ENCODE measurements at places on chromosomes 2 and 18. TPM values are rescaled to one million over a fixed set of nuclear protein-coding genes. Genes with fewer than 3 reads are reported as not detected.

- peak; percentile 41 for DNase-seq
- peaks cover 22% of the 10 kb centered on the region for H3K4me1 ChIP-seq
- no peak overlapping the region for H3K4me3 ChIP-seq
- H3K36me3 ChIP-seq = peaks cover 54% of the 10 kb centered on the region
- no peak overlapping the region for H3K27ac ChIP-seq
- H3K27me3 ChIP-seq = no peaks in the 10 kb centered on the region
Observed at GRCh38 chr2:240572141-240573031, 4.1 kb downstream of the RNPEPL1 start.

DNA sequence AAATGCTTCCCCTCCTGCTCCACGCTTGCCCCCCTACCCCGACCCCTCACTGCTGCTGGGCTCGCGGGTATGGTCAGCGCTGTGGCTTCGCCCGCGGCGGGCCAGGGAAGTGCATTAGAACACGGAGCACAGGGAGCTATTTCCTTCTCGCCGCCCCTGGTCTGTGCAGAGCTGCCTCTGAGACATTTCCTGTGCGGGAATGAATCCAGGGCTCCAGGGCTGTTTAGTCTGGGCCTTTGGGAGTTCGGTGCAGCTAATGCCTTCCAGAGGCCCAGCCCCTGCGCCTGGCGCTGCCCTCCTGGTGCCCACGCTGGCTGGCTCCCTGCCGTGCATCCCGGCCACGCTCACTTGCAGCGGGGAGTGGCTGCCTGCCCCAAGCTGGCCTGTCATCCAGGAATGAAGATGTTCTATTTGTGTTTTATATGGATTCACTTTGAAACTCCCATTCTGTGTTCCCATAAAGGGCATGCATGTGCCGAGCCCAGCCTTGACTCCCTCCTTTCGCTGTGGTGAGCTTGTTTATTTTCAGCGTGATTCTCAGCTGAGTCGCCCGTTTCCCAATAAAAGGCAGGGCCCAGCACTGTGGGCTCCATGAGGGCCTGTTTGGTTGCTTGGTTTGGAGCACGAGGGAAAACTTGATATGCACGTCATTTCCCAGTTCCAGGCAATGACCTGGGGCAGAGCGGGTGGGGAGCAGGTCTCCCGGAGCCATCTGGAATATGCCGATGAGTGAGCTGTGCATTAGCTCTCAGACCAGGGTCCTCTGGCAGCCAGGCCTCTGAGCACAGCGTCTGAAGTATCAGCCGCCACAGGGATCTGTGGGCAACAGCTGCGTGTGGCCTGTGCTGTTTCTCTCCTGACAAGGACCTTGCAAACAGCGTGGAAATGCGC, 42.7 kb downstream of the SH3RF3 start:
- H3K4me1 ChIP-seq = peaks cover 55% of the 10 kb centered on the region
- no peaks in the 10 kb centered on the region for H3K36me3 ChIP-seq
- peak overlapping the region; percentile 80 for H3K27ac ChIP-seq
- H3K27me3 ChIP-seq = no peaks in the 10 kb centered on the region

DNA sequence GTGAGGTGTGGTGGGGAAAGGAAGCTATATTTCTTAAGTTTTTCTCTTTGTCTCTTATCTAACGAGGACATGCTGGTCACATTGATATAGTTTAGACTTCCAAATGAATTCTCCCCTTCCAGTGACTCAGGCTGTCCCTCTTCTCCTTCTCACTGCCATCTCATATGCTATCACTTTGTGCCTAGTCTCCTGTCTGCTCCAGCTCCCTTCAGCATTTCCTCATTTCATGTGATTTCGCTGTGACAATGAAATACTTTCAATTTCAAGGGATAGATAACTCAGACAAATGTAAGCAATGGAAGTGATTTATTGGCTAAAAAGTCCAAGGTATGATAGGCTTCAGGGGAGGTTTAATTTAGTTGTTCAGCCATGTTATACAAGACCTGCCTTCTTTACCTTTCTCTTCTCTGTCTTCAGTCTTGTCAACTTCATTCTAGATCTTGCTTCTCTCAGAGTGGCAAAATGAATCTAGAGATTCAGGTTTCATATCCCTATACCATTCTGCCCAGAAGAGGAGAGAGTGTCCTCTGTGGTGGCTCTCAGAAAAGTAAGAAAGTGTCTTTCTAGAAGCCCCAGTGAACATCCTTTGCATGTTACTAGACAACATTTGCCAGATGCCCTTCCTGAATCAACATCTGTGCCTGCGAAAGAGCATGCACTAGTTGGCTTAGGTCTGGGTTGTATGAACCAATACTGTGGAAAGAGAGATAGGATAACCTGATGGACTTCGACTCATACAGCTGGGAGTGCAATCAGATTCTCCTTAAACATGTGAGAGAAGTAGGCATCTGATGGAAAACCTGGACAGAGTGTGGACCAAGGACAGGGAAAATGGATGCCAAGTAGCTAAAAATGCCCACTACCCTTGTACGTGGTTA, 29.9 kb upstream of the GPR155 start:
- no peak overlapping the region for H3K27ac ChIP-seq
- H3K27me3 ChIP-seq = no peaks in the 10 kb centered on the region
- DNase-seq = no peak
- H3K4me1 ChIP-seq = no peaks in the 10 kb centered on the region
- H3K36me3 ChIP-seq = no peaks in the 10 kb centered on the region

DNA sequence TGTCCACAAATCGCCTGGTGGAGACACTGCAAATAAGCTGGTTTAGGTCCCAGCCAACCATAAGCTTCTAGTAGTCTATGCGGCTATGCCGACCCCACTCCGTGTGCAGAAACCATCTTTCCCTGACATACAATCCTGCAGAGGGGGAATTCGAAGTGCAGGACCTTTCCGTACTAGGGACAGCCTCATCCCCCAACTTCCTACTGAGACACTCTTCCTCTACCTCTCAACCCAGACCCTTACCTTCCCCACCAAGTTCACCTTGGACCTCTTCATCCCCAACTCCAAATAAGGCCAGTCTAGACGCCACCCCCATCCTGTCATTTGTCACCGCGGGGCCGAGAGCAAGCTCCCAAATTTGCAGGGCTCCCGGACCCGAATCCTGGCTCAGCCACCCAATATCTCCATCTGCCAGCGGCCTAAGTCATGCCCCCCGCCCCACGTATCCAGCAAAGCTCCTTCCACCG, 496 bp downstream of the SUCLG1 start:
- H3K27ac ChIP-seq = peak overlapping the region; percentile 92
- H3K36me3 ChIP-seq = no peaks in the 10 kb centered on the region
- H3K27me3 ChIP-seq = no peaks in the 10 kb centered on the region
- DNase-seq = no peak
- peaks cover 36% of the 10 kb centered on the region for H3K4me1 ChIP-seq

GRCh38 chr2:84748341-84748740, 132.5 kb downstream of the TRABD2A start:
- H3K27ac ChIP-seq = no peak overlapping the region
- no peak for DNase-seq
- no peaks in the 10 kb centered on the region for H3K36me3 ChIP-seq
- no peak overlapping the region for H3K4me3 ChIP-seq
- H3K27me3 ChIP-seq = no peaks in the 10 kb centered on the region

Gene DPYSL5
- total RNA-seq = not detected

DNA sequence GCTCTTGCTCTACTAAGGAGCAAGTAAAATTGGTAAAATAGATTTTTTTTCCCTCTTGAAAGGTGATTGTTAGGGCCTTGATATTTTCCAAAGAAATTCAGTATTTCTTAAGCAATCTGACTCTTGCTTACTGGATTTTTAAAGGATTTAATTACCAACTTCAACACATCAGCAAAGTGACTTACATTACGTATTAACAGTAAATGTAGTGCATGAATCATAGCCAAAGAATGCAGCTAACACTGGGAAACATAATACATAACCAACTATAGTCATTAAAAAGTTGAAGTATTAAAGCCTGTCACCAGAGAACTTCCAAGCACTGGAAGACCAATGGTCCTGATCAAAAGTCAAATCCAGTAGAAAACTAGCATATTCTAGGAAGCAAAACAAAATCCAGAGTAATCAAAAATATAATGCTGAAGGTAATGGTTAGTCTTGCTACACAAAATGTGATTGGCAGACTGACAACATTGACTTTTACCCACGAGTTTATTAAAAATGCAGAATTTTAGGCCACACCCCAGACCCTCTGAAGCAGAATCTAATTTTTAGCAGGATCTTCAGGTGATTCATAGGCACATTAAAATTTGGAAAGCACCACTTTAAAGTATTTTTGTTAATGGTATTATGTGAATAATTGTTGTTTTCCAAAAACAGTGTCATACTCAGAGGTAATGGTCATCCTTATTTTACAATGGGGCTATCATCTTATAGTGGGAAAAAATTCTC, 31.8 kb upstream of the CAVIN2 start:
- H3K4me1 ChIP-seq = no peaks in the 10 kb centered on the region
- no peak overlapping the region for H3K27ac ChIP-seq
- H3K4me3 ChIP-seq = no peak overlapping the region
- H3K36me3 ChIP-seq = no peaks in the 10 kb centered on the region

DNA sequence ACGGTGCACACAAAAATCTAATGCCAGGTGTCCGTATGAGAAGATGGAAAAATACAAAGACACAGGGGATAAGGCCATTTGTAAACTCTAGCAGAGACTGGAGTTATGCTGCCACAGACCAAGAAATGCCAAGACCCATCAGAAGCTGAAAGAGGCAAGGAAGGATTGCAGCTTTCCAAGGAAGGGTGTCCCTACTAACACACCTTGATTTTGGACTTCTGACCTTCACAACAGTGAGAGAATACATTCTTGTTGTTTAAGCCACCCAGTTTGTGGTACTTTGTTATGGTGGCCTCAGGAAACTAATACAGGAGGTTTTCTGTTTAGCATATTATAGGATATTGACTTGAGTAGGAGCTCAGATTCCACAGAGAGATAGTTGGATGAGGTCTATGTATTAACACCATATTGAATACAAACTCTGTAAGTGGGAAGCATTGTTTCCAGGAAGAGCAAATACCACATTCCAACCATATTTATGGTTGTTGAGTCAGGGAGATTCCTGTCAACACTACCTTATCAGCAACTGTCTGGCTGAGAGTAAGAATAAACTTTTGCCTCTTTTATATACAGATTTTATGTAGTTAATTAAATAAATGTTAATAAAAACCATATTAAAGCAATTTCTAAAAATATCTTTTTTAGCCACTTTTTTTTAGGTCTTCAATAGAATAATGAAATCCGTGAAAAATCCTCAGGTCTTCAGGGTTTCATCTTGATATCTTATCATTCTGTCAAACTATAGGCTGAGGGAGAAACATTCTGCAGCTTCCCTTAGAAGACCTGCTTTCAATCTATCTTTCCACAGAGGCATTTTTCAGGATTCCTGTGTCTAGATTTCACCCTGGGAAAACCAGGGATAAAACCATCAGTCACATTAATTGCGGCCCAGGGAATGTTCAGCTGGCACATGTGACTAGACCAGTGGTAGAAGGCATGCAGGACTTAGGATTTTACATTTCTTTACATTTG, 35.4 kb upstream of the HNMT start:
- H3K36me3 ChIP-seq = no peaks in the 10 kb centered on the region
- H3K27me3 ChIP-seq = no peaks in the 10 kb centered on the region
- H3K27ac ChIP-seq = no peak overlapping the region

Measured in lower lobe of right lung (tissue), 2 donors.